ENCODE measurements at places on chromosomes 6 and 20. TPM values are rescaled to one million over a fixed set of nuclear protein-coding genes. Genes with fewer than 3 reads are reported as not detected.

Gene BMP6
- total RNA-seq, result not detected

GRCh38 chr6:6793388-6794250 is 205.1 kb downstream of the LY86 start:
- no peak overlapping the region for H3K4me3 ChIP-seq
- peak overlapping the region; percentile 73 for H3K27ac ChIP-seq
- H3K36me3 ChIP-seq, result peaks cover 10% of the 10 kb centered on the region
- H3K4me1 ChIP-seq, result peaks cover 68% of the 10 kb centered on the region

GRCh38 chr20:12237772-12238171 is 320.1 kb downstream of the BTBD3 start:
- no peaks in the 10 kb centered on the region for H3K36me3 ChIP-seq
- no peaks in the 10 kb centered on the region for H3K4me1 ChIP-seq
- no peak overlapping the region for H3K27ac ChIP-seq
- H3K4me3 ChIP-seq, result no peak overlapping the region
- DNase-seq, result no peak
- no peaks in the 10 kb centered on the region for H3K27me3 ChIP-seq

Gene CGAS
- 58.9 TPM for total RNA-seq

DNA sequence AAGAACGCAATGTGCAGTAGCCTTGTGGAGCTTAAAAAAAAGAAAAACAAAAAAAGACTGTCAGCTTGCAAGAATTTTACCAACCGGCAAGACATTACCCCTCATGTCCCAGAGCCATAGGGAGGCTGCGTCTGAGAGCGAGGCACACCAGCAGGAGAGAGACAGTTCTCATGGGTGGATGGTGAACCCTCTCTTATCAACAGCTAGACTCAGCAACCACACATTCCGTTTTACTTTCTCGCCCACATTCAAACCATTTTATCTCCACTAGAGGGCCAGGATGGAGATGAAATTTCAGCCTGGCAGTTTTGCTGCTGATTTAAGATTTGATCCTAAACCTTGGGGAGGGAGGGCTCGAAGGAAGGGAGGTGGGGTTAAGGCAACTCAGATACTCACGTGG is 247.0 kb downstream of the ATXN1 start:
- H3K27ac ChIP-seq, result peak overlapping the region; percentile 41
- H3K4me3 ChIP-seq, result no peak overlapping the region
- H3K4me1 ChIP-seq, result peaks cover 73% of the 10 kb centered on the region
- DNase-seq, result peak; percentile 53
- H3K27me3 ChIP-seq, result no peaks in the 10 kb centered on the region

Gene SEMG1
- total RNA-seq, result not detected

Gene TNF
- 65.1 TPM for total RNA-seq

DNA sequence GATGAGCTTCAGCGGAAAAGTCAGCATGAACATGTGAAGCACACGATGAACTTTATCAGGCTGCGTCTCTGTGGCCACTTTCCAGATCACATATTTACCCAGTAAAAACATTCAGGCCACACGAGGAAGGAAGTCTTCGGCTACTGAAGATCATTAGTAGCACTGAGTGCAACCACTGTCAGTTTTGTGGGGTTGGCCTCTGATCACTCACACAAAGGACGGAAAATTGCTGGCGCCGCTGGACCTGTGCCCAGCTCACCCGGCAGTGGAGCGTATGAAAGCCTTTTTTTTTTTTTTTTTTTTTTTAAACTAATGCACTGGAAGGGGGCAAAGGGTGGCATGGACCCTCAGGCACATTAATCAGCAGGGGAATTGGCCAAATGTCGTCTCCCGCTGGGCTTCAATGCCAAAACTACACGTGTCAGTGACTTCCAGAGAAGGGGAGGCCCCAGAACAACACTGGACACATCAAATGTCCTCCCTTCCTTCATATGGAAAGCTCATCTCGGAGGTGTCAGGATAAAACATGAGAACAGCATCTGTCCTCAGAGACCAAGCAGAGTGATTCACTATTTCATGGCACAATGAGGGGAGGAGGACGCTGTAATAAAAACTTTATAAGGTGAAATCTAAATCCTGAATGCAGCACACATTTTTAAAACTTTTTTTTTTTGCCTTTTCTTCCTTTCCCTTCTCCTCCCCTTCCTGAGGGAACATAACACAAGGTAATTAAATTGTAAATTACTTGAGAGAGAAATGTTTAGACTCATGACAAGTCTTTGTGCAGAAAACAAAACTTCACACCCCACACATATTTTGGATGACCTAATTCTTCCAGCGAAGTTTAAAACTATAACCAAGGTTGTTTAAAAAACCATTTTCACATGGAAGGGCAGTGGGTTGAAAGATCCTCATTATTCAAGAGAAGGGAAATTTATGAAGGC is 223.4 kb downstream of the FOXC1 start:
- no peaks in the 10 kb centered on the region for H3K4me1 ChIP-seq
- DNase-seq, result no peak
- no peak overlapping the region for H3K27ac ChIP-seq
- H3K4me3 ChIP-seq, result no peak overlapping the region
- H3K27me3 ChIP-seq, result no peaks in the 10 kb centered on the region

DNA sequence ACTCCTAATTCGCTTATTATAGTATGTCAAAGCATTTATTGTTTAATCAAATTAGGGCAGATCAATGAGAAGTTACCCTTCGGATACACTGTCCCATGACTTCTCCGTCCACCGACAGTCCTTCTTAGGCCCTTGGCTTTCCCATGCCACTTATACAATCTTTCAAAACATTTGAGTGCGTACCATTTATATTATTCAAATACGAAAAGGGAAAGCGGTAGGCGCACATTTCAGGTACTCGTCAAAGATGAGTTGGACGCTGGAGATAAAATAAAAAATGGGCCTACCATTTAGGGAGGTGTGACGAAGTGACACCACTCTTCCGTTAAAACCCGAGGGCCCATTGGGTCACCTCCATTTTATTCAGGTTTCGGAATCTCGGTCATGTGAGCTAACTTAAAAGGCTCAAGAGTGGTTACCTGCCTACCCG is 542 bp upstream of the AFG1L start:
- no peaks in the 10 kb centered on the region for H3K27me3 ChIP-seq
- H3K4me3 ChIP-seq, result peak overlapping the region; percentile 89
- H3K36me3 ChIP-seq, result peaks cover 3% of the 10 kb centered on the region
- peaks cover 23% of the 10 kb centered on the region for H3K4me1 ChIP-seq

Gene CST9L
- not detected for total RNA-seq
